NCI-H2081 (cell line): ENCODE measurements at places on chromosomes 11 and 22.

DNA sequence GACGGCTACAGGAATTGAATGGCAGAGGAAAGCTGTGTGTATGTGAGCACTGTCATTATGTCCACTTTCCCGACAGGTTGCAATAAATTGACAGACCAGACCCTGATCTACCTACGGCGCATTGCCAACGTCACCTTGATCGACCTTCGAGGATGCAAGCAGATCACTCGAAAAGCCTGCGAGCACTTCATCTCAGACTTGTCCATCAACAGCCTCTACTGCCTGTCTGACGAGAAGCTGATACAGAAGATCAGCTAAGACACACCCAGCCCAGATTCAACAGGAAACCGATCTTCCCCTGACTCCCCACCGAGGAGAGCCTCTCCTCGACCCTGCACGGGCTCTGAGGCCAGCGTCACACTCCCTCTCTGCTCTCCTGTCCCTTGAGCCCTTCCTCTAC is 11.5 kb upstream of the GRK2 start:
- DNase-seq: no peak

DNA sequence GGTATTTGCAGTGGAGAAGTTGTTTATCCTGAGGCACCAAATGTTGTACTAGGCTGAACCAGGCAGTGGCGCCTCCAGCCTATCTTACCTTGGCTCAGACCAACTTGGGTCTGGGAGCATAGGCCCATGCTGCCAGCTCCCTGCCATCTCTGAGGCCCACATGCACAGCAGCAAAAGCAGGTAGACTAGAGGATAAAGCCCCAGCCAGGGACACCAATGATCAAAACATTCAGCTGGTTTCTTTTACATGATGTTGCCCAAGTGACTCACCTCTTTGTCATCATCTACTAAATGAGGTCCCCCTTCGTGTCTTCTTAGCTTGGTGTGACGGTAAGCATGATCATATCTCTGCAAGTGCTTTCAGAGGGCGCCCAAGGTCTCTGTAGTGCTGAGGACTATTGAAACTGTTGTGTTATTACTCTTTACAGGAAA is 112.1 kb upstream of the DRD2 start:
- DNase-seq: no peak

- DNase-seq: peak; percentile 65
Measured at GRCh38 chr11:99739464-99740089, 718.8 kb downstream of the CNTN5 start.

GRCh38 chr22:35552196-35552842 is 11.7 kb downstream of the RASD2 start:
- DNase-seq: no peak

DNA sequence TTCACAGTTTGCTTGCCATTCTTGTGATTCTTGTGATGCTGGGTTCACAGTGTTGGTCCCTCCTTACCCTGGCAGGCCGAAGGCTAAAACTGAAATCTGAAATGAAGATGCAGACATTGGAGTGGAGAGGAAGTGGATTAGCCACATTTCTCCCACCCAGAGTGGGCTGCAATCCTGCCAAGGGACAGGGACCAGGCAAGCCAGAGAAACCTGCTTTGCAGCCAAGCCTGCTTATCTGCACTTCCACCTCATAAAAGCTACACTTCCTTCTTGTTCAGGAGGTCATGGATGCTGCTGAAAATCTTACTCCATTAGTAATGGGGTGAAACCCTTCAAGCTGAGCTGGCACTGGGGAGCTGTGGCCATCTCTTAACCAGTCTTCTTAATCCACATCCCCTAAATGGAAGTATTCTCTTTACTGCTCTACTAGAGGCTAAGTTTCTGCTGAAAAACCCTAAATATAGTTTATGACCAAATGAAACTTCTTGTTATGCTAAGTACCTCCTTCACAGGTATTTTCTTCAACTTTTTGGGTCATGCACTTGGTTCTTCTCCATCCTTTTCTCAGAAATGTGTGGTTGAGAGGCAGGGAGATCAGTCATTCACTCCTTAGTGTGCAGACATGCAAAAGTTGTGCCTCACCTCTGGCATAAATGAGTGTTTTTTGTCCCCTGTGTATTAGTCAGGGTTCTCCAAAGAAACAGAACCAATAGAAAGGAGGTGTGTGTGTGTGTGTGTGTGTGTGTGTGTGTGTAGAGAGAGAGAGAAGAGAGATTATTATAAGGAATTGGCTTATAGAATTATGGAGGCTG is 133.9 kb upstream of the BMAL1 start:
- no peak for DNase-seq
